Type B pancreatic cell (in vitro differentiated cells): ENCODE measurements at places on chromosomes 5 and 9.

DNA sequence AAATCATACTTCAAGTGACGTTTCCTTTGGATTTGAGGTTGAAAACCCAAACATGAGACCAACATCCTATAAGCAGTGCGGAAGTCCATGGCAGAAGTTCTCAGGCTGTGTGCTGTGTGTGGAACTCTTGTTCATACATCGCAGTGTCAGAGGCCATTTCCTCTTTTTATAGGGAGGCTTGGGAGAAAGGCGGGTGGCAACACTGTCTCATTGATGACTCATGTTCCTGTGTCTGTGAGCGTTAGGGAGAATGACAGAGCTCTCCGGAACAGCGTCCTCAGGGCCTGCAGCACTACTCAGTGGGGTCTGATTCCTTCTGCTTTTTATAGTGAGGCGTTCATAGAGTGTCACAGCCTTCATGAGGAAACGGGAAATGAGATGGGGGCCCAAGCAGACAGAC lies 98.8 kb upstream of the BASP1 start:
- DNase-seq, result no peak

DNA sequence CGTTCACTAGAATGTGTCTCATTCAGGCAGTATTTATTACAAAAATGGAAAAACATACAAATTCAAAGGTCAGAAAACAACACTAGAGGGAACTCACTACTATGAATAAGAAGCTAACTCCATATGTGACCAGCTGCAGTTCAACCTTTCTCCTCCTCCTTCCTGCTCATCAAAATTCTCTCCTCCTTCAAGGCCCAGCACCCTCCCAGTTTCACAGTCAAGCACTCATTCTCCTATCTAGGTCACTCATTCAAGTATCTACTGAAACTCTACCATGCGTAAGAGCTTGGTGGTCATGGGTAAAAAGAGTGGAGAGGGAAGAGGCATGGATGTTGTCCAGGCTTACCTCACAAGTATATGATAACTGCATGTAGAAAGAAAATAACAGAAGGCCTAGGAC lies 27.7 kb downstream of the ECPAS start:
- DNase-seq, result no peak

- no peak for DNase-seq
These were observed 118.3 kb downstream of the NR6A1 start for GRCh38 chr9:124652615-124653393.

GRCh38 chr9:94250456-94250855 lies 8.6 kb upstream of the ZNF169 start:
- no peak for DNase-seq

DNA sequence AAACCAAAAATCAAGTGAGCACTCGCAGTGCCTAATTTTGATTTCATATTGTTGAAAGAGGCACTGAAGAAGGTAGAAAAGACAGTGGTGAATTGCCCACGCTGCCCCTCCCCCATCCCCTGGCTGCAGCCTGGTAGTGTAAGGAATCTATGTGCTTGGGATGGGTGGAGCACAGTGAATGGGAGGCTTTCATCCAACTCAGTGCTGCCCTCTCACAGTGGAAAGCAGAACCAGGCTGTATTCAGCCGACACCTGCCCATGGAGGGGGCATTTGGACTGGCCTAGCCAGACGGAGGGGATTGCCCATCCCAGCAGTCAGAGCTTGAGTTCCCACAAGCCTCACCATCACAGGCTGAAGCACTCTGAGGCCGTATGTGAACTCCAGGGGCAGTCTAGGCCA lies 800.4 kb upstream of the DMAC1 start:
- DNase-seq, result no peak

DNA sequence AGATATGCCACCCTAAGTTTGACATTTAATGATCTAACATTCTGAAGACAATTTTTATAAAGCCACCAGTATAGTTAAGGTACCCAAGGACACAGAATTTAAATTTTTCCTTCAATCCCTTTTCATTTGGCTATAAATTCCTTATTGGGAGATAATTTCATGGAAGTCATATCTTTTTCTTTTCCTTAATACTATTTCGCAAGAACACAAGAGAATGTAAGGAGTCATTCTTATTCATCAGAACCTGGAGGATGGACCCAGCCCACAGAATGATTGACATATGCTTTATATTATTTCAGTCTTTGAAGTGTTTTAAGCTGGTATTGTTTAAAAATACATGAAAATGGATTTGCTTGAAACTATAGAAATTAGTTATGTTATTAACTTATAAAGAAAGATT lies 79.6 kb downstream of the DROSHA start:
- DNase-seq, result no peak

GRCh38 chr9:109805050-109805449 lies 25.1 kb downstream of the PALM2AKAP2 start:
- DNase-seq, result no peak

GRCh38 chr9:32434892-32435291 lies 50.4 kb downstream of the ACO1 start:
- DNase-seq, result no peak
